ENCODE measurements at places on chromosomes 7 and 10.

DNA sequence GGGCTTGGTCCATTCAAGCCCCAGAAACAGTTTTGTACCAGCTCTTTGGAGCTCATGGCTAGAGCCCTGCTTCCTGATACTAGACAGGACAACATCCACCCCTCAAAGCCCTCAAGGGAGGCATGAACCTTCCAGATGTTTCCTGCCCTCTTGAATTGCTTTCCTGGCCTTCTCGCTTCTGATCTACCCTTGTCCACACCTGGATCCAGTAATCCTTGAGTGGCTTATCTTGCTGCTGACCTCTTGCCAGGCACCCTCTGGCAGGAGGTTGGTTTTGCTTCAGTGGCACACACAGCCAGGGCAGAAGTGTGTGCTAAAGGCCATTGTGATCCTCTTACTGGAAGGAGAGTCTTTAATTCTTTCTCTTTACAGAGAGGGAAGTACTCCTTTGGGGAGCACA, 495.8 kb downstream of the PLXNA4 start:
- no peak for DNase-seq

DNA sequence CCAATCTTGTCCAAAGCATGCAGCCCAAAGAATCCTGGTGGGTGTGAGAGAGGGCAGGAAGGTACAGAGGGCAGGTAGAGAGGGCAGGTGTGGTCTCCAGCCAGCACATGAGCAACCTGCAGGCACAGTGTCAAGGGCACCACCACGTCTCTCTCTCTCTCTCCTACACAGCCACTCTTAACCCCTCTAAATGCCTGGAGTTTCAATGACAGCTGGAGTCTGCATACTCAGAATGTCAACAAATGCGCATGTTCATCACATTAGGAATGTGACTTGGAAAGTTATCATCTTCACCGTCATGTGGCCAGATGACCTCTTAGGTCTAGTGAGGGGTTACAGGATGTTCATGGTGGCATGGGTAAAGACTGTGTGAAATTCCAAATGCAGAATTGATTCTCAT, 456.8 kb downstream of the SORCS1 start:
- DNase-seq: no peak

GRCh38 chr10:89079961-89080360, 89.4 kb downstream of the FAS start:
- DNase-seq: no peak

- DNase-seq: no peak
These were observed 18.3 kb upstream of the ELMO1 start for GRCh38 chr7:37467002-37467401.

DNA sequence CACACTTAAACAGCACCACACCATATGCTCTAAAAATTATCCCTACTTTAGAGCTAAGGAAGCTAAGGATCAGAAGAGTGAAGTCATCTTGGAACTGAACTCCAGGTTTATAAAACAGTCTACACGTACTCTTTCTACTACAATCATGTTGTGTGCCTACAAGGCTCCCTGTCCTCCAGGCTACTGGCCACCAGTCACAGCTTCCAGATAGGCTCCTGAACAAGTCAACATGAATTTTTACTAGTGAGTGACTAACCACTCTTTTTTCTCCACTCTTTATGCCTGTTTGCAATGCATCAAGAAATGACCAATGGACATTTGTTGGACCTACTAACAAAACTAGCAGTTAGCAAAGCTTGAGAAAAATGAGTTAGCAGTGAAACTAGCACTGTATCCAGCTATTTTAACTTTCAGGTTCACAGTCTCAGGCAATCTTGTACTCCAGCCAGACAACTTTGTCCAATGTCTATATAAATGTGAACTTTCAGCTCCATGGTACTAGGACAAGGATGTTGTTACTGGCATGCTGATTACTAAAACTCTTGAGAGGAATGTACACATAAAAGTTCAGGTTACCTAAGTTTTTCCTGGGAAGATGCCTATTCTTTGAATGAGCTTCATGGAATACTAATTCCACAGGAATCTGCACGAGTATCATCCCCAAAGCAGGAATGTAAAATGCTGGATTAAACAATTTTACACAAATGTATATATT, 180.0 kb downstream of the BTAF1 start:
- no peak for DNase-seq

DNA sequence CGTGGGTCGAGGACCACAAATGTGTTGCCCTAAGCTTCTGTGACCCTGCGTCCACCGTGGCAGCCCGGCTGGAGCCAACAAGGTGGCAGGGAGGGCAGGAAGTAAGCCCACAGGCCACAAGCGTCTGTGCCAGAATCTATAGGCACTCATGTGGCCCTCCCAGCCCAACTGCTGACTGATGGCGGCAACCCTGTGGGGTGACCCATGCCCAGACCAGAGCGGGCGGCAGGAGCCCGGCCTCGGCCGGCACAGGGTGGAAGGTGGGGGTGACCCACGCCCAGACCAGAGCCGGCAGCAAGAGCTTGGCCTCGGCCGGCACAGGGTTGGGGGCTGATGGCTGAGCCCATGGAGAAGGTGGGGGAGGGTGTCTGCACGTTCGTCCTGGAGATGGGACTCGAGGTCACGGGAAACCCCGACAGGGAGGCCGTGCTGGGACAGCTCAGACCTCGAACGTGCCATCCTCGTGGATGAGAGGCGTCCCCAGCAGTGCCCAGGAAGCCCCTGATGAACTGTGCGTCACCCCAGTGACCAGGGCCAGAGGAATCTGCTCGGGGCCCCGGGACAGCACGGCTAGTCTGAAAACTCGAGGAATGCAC, 181.0 kb downstream of the ELFN1 start:
- no peak for DNase-seq

GRCh38 chr7:41466760-41467384, 236.0 kb downstream of the INHBA start:
- DNase-seq: no peak

DNA sequence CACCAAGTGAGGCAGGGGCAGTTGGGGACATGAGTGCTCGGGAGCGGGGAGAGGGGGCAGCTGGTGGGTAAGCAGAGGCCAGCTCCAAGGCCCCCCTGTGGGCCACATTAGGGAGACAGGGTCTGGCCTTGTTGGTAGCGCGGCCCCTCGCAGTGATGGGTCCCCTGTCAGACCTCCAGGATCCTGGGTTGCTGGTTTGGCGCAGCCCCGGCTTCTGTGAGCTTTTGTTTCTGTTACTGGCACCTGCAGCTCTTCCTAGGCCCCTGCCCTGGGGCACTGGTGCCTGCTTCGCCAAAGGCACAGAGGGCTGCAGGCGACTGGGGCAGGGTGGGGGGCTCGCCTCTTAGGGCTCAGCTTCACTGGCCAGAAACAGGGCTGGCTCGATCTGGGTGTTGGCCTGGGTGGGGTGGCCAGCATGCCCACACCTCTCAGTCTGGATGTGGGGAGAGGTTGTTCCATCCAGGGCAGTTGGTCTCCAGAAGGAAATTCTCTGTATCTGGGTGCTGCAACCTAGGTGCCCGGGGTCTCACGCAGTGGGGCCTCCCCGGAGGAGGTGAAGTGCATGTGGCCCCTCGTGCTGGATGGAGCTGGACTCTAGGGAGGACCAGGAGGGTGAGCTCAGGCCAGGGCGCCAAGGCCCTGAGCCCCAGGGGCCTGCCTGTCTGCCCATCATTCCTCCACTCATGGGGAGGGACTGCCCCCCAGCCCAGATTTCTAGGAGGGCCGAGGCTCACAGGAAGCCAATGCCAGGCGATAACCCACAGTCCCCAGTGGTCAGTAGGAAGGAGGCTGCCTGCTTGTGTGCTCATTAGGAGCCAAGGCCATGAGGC, 138.6 kb downstream of the LHPP start:
- no peak for DNase-seq

- no peak for DNase-seq
These were observed 264.3 kb downstream of the RNLS start for GRCh38 chr10:88318803-88319202.

DNA sequence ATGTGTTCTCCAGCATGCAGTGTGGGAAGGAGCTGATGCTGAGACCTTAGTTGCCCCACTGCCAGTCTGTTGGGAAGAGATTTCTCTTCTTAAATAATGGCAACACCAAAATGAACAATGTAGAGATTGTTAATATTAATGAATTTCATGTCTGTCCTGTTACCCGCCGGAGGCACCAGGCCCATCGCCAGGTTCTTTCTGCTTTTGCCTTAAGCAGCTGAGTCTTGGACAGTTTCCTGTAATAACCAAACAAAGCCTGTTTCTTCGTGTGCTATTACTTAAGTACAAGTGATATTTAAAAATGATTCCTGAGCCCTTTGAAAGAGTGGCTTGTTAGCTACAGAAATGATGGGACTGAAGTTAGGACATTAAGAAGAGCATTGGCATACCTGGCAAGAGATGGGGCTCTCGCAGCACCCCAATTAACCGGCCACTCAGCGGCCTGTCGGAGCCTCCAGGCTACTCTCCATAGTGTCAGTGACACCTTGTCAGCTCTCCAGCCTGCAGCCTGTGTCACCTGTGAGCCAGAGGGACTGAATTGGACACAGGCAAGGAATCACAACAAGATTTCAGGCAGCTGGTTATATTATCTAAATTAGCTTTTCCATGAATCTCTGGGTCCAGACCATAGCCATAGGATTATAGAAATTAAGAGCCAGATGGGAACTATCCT, 142.0 kb downstream of the CELF2 start:
- no peak for DNase-seq

- peak; percentile 63 for DNase-seq
These were observed 7.4 kb downstream of the IGF2BP3 start for GRCh38 chr7:23462846-23463245.

- DNase-seq: no peak
These were observed 44.0 kb downstream of the CREB3L2 start for GRCh38 chr7:137957887-137958286.

GRCh38 chr7:105153531-105153930, 139.5 kb downstream of the KMT2E start:
- DNase-seq: no peak

- no peak for DNase-seq
These were observed 194.3 kb downstream of the GRID1 start for GRCh38 chr10:86172301-86172700.

GRCh38 chr7:46661431-46661830, 740.4 kb upstream of the IGFBP3 start:
- no peak for DNase-seq

DNA sequence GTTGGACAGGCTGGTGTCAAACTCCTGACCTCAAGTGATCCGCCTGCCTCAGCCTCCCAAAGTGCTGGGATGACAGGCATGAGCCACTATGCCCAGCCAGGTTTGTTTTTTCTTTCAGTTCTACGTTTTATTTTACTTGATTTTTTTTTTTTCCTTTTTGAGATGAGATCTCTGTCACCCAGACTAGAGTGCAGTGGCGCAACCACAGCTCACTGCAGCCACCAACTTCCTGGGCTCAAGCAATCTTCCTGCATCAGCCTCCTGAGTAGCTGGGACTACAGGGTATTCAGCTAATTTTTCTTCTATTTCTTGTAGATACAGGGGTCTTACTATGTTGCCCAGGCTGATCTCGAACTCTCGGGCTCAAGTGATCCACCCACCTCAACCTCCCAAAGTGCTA, 24.3 kb downstream of the GDI2 start:
- no peak for DNase-seq

- DNase-seq: peak; percentile 45
These were observed 32.7 kb downstream of the SNX8 start for GRCh38 chr7:2281541-2281940.

- DNase-seq: no peak
These were observed 322.3 kb upstream of the NFE2L3 start for GRCh38 chr7:25829663-25830062.

GRCh38 chr7:46363688-46364087, 442.6 kb upstream of the IGFBP3 start:
- no peak for DNase-seq

DNA sequence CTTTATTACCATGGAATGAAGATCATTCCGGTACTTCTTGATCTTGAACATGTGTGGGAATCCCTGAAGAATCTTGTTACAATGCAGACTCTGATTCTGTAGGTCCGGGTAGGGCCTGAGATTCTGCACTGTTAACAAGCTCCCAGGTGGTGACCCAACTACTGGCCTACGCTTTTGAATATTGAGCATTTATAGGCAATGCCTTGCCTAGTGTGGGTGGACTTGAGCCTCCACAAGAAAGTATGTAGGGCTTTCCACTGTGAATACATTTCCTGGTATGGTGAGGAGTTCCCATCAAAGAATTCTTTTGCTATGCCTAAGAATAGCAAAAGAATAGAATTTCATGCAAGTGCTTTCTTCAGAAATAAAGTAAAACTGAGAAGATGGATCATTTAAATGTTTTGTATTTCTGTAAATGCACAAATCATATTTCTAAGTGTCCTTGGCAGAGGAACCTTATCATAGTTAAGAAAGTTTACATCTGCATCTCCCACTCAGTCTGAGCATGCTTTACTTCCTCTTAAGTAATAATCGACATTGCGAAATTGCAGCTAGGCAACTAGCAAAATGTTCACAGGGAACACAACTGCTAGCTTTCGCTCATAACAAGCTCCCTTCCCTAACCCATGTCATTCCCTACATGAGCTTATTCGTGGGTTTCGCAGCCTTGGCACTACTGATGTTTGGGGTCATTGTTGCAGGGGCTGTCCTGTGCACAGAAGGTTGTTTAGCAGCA, 71.4 kb downstream of the AHR start:
- peak; percentile 45 for DNase-seq

GRCh38 chr7:12054830-12055229, 156.3 kb upstream of the TMEM106B start:
- DNase-seq: no peak

DNA sequence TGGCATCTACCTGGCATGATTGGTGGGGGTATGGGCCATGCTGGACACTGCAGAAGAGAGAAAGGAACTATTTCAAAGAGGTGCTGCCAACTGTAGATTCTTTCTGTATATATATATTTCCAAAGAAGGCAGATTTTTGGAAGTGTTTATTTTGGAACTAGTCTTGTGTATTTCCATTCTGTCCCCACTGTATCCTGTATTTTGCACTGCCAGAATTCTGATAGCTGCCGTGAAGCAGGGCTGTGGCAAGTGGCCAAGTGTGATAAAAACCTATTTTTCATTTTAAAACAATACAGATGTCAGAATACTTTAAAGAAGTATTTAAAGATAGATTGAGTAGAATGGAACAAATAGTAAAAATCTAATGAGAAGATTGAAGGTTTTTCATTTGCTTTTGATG, 17.1 kb downstream of the MCU start:
- no peak for DNase-seq

- DNase-seq: no peak
These were observed 651.5 kb downstream of the LRMDA start for GRCh38 chr10:76082956-76083355.

- DNase-seq: no peak
These were observed 14.9 kb downstream of the MACROH2A2 start for GRCh38 chr10:70067586-70067985.

Data from pons (tissue), 1 donor.